ENCODE measurements at places on chromosomes 7 and 10.

DNA sequence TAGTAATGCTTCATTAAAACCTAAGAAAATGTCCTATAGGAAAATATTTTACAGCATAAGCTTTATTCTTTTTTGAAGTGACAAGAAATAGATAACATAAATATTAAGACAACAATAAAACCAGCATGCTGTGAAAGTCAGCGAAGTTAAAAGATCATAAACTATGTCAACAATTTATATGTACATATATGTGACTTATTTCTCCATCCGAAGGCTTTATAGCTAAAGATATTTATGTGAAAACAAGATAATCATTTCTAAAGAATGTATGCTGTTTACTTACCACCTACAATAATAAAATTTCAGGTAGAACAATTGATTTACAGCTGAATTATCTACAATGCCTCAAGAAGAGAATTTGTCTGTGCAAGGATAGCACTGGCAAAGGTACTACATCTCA lies 283.4 kb downstream of the CRPPA start:
- no peak for DNase-seq

- DNase-seq, result no peak
These were observed 62.9 kb downstream of the STK17A start for GRCh38 chr7:43645699-43646226.

DNA sequence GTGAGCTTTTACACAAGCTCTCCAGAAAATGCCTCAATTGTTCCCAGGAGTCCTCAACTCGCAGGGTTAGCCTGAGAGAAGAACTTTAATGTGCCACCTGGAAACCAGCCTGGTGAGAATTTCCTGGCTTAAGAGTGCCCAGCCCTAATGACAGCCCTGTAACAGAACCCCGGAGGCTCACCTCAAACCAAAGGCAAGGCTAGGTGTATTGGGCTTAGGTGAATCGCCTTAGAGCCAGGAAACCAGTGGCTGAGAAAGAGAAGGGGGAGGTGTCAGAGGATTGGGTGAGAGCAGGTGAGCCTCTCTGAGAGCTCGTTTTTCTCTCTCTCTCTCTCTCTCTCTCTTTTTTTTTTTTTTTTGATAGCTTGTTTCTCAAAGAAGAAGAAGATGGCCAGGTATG lies 7.3 kb downstream of the OCM2 start:
- no peak for DNase-seq

- DNase-seq, result no peak
These were observed 12.5 kb downstream of the PNLIPRP2 start for GRCh38 chr10:116633216-116633600.

DNA sequence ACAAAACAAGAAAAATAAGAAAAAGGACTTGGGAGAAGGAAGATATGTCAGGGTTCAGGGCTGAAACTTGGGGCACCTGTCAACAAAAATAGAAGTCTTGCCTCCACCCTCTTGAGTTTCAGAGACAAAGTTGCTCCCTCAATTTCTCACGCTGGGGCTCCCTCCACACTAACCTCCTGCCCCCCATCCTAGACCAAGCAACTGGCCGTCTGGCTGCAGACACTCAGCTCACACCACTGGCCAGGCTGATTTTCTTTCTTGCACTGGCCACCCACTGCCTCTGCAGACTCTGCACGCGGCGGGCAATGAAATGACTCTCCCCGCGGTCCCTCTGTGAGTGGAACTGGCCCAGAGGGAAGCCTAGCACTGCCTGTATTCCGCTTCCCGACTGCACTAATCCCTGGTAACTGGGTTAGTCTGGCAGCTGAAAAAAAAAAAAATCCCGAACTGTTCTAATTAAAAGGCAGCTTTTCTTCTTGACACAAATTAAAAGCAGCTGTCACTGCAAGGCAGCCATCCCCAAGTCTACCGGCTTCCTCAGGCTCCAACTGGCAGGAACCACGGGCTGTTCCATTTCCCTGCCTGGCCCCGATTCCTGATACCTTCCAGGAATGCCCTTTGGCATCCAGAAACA lies 83.5 kb downstream of the SPDYE5 start:
- no peak for DNase-seq

DNA sequence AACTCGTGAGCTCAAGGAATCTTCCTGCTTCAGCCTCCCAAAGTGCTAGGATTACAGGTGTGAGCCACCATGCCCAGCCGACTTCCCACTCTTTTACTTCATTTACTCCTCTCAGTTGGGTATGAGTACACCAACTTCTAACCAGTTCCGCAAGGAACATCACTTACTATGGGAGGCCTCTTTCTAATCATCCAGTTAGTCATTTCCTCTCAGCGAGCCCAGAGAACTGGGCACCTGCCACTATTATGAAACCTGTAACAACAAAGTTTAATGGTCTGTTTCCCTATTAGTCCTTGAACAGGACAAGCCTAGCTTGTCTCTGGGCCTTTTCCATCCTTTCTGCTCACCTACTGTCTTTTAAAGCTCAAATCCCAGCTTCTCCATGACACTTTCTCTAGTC lies 88.8 kb downstream of the DNMBP start:
- no peak for DNase-seq

- no peak for DNase-seq
These were observed 177.1 kb upstream of the TRIM24 start for GRCh38 chr7:138282997-138283396.

DNA sequence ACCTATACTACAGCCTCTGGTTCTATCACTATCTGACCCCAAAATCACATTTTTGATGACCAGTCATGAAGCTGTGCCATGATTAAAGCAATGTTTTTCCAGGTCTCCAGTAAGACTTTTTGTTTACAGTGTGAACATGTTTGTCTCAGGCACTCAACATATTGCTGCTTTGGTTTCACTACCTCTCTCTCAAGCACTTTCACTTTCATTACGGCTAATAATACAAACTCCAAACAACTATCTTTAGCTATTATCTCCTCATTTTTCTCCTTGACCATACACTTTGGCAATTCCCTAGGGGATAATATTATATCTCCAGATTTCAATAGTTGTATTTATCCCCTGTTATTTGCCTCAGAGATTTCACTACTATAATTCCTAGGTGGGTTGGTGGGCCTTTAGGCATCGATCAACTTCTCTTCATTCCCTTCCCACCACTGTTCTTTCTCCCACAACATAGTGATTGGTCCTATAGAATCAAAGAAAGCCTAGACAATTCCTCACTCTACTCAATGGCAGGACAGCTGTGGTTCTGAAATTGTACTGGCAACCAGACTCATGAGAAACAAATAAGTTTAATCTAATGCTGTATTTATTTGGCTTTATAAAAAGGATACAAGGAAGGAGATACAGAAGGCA lies 261.4 kb upstream of the ZWINT start:
- DNase-seq, result no peak

GRCh38 chr10:106874604-106874889 lies 290.0 kb downstream of the SORCS1 start:
- no peak for DNase-seq

- DNase-seq, result peak; percentile 61
These were observed 370.2 kb downstream of the PHF14 start for GRCh38 chr7:11343818-11344413.

DNA sequence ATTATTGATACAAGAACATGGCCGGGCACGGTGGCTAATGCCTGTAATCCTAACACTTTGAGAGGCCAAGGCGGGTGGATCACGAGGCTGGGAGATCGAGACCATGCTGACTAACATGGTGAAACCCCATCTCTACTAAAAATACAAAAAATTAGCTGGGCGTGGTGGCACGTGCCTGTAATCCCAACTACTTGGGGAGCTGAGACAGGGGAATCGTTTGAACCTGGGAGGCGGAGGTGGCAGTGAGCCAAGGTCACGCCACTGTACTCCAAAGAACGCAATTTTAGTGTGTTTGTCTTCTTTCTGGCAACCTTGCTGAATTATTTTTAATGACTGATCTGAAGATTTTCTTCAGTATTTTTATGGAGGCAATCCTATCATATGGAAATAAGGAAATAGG lies 46.2 kb downstream of the IDE start:
- DNase-seq, result no peak

DNA sequence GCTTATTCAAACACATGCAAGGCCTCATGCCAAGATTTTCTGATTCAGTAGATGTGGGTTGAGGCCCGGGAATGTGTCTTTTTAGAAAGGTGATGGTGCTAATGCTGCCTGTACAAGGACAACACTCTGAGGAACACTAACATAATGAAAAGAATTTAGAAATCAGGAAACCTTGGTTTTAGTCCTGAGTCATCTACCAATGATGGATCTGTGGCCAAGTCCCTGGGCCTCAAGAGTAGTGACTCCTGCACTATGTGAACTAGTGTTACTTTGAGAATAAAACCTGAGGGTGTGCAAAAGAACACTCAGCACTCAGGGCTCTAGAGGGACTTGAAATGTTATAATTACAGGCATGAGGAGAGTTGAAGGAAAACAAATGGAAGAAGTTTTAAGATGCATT lies 741.7 kb upstream of the GALNT17 start:
- no peak for DNase-seq

- no peak for DNase-seq
These were observed 15.9 kb downstream of the GBF1 start for GRCh38 chr10:102261196-102261595.

DNA sequence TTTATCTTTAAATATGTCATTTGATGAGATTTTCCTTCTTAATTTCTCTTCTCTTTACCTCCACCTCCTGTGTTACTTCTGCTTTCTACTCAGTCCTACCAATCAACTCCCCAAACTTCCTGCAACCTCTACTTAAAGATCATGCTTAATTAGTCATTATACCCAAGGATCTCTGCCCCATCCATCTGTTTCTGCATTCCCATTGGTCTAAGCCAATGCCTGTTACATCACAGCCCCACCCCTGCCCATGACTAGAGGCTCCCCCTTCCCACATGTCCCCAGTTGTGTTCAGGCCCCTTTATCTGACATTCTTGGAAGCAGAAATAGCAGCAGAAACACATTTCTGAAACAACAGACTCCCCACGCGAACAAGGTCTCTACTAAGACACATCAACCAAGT lies 319.1 kb upstream of the NFE2L3 start:
- DNase-seq, result no peak

DNA sequence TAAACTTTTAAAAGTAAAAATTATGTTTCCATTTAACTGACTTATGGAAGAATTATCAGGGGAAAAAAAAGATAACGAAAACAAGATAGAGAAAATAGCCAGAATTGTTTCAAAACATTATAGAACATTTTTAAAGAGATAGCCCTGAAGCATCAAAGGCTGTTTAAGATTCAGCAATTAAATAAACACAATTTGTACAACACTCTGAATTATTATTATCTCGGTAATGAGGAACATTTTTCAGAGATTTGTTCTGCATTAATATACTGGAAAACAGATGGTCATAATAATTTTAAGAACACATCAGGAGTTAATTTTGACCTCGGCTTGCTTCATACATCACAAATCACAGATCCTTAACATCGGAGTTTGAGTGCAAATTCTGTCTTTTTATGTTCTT lies 643.8 kb downstream of the SORCS1 start:
- DNase-seq, result no peak

All from hematopoietic multipotent progenitor cell treated with erythropoietin and hydrocortisone succinate and interleukin-3 and kit ligand, for 15 days (in vitro differentiated cells).